Regular cardiac myocyte (primary cell): ENCODE measurements at places on chromosomes 12 and 14. TPM values are rescaled to one million over a fixed set of nuclear protein-coding genes. Genes with fewer than 3 reads are reported as not detected.

KRT78 gene
- total RNA-seq, result not detected in 2 replicates

LRTM2 gene
- total RNA-seq, result not detected in 2 replicates

HOXC12 gene
- total RNA-seq, result not detected in 2 replicates

MIP gene
- total RNA-seq, result 0.19 TPM in 1 of 2 replicates, not detected in the other

SDR9C7 gene
- not detected in 2 replicates for total RNA-seq

NGB gene
- not detected in 2 replicates for total RNA-seq

C3AR1 gene
- 0.56 and 0.58 TPM in 2 replicates for total RNA-seq

GLRX5 gene
- 28.8 and 52.5 TPM in 2 replicates for total RNA-seq

NAV3 gene
- total RNA-seq, result 52.7 and 62.1 TPM in 2 replicates

RNASE3 gene
- not detected in 2 replicates for total RNA-seq

BMAL2 gene
- total RNA-seq, result 29.9 and 80.3 TPM in 2 replicates

MYF6 gene
- not detected in 2 replicates for total RNA-seq

TPH2 gene
- total RNA-seq, result under 0.01 TPM in 1 of 2 replicates, not detected in the other

EIF2S3B gene
- total RNA-seq, result 0.85 and 1.3 TPM in 2 replicates

LTB4R2 gene
- total RNA-seq, result 1.3 and 3.1 TPM in 2 replicates

TAS2R31 gene
- 2.5 and 5.6 TPM in 2 replicates for total RNA-seq

ASCL1 gene
- total RNA-seq, result not detected in 2 replicates

KRT86 gene
- total RNA-seq, result 0.19 and 0.85 TPM in 2 replicates

RASAL1 gene
- not detected in 2 replicates for total RNA-seq

FOXN3 gene
- 10.4 and 16.6 TPM in 2 replicates for total RNA-seq

OVCH1 gene
- under 0.01 and 0.28 TPM in 2 replicates for total RNA-seq

TMEM263 gene
- total RNA-seq, result 149 and 185 TPM in 2 replicates

PPP1R36 gene
- total RNA-seq, result 0.19 and 0.28 TPM in 2 replicates

PMEL gene
- total RNA-seq, result 1.1 and 1.7 TPM in 2 replicates

SYT1 gene
- total RNA-seq, result 2.5 and 5.8 TPM in 2 replicates

MORN3 gene
- 0.56 and 0.58 TPM in 2 replicates for total RNA-seq

RPS26 gene
- total RNA-seq, result 664 and 693 TPM in 2 replicates

ANKRD33 gene
- total RNA-seq, result under 0.01 and 0.38 TPM in 2 replicates

PGF gene
- 14.0 and 17.8 TPM in 2 replicates for total RNA-seq

LGMN gene
- total RNA-seq, result 46.8 and 87.1 TPM in 2 replicates

MFAP5 gene
- total RNA-seq, result 124 and 311 TPM in 2 replicates

VDR gene
- total RNA-seq, result 3.8 and 6.2 TPM in 2 replicates

SUSD6 gene
- 6.8 and 7.5 TPM in 2 replicates for total RNA-seq

KRT2 gene
- total RNA-seq, result not detected in 2 replicates

P3H3 gene
- total RNA-seq, result 79.6 and 124 TPM in 2 replicates

SLC7A7 gene
- total RNA-seq, result 18.2 and 21.4 TPM in 2 replicates

SLCO1B1 gene
- not detected in 2 replicates for total RNA-seq

SLCO1C1 gene
- total RNA-seq, result under 0.01 and 0.19 TPM in 2 replicates

CIPC gene
- 8.2 and 13.0 TPM in 2 replicates for total RNA-seq

CAPZA3 gene
- total RNA-seq, result not detected in 2 replicates

FERMT2 gene
- 132 and 143 TPM in 2 replicates for total RNA-seq

BICD1 gene
- 12.8 and 18.3 TPM in 2 replicates for total RNA-seq

ACOT6 gene
- 0.28 TPM in 1 of 2 replicates, not detected in the other for total RNA-seq

TAS2R7 gene
- under 0.01 TPM in 1 of 2 replicates, not detected in the other for total RNA-seq

MUCL1 gene
- not detected in 2 replicates for total RNA-seq

DLK1 gene
- not detected in 2 replicates for total RNA-seq
